Muscle of back (tissue), 13 donors: ENCODE measurements at places on chromosomes 12 and 14. TPM values are rescaled to one million over a fixed set of nuclear protein-coding genes. Genes with fewer than 3 reads are reported as not detected.

Gene SP7
- not detected for polyA plus RNA-seq

DNA sequence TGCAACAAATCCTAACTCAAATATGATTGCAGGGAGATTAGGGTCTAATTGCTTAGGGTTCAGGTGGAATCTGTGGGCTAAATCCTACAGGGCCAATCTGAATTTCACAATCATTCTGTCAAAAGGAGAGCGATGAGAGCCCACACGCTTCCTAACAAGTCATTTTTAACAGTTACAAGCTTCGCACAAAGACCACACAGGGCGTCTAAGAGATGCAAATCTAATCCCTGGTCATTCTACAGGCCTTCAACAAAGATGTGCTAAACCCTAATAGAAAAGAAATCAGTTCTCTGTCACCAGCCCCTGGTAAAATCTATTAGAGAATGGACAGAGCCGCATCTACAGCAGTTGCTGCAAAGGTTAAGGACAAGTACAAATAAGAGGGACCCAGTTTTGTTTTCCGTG, 15.3 kb downstream of the NKX2-1 start:
- peak; percentile 32 for DNase-seq

GRCh38 chr12:125852116-125852515, 786.9 kb downstream of the AACS start:
- no peak for DNase-seq

DNA sequence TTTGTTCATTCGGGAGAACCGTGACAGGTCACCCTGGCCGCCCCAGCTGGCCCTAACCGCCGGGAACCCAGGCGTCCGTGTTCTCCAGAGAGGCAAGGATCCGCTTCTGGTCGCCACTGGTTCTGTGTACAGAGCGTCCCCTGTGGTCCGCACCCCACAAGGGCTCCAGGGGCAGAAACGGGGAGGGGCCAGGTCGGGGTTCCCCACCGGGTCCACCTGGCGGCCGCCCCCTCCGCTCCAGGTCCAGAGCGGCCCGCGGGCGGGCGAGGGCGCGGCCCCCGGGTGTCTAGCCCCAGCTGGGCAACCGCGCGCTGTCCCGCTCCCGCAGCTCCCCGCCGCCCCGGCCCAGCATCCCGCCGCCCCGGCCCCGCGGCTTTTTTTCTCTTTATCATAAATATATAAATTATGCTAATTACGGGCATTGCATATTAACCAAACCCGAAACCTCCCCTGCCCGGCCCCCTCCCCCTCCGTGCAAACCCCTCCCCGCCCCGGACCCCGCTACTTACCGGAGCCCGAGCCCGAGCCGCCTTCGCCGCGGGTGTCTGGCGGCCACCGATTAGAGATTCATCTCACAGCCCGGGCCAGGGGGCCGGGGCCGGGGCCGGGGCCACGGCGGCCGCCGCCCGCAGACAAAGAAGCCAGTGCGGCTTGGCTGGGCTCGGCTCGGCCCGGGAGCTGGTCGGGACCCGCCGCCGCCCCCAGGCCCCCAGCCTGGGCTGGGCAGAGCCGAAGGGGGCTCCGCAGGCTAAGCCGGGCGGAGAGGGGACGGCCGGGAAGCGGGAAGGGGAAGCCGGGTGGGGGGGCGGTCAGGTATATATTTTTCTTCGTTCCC, 512 bp downstream of the POU6F1 start:
- peak; percentile 10 for DNase-seq

DNA sequence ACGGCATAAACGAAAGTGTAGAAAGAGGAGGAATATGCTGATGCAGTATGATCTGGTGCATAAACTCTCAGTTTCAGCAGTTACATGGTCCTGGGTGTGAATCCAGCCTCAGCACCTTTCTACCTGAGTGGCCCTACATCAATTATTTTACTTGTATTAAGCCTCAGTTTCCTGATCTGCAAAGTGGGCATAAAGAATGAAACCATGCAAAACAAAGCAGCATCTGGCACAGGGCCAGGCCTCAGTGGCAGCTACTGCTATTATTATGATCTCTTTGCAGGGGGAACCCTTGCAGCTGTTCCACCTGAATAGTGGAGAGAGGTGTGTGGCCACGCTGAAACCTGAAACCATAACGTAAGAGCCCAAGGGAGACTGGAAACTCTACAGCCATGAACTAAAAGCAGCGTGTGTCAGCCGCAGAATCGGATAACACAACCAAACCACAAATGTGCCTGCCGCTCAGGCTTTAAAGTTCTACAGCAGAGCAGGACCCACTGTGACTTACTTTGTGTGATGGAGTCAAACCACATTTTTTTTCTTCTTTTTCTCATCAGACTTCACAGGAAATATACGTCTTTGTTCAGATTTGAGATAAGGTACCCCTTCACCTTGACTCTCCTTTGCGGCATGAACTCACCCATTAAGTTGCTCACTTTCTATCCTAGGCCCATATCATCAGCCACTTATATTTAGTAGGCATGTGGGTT, 29.2 kb upstream of the FOS start:
- DNase-seq = no peak

DNA sequence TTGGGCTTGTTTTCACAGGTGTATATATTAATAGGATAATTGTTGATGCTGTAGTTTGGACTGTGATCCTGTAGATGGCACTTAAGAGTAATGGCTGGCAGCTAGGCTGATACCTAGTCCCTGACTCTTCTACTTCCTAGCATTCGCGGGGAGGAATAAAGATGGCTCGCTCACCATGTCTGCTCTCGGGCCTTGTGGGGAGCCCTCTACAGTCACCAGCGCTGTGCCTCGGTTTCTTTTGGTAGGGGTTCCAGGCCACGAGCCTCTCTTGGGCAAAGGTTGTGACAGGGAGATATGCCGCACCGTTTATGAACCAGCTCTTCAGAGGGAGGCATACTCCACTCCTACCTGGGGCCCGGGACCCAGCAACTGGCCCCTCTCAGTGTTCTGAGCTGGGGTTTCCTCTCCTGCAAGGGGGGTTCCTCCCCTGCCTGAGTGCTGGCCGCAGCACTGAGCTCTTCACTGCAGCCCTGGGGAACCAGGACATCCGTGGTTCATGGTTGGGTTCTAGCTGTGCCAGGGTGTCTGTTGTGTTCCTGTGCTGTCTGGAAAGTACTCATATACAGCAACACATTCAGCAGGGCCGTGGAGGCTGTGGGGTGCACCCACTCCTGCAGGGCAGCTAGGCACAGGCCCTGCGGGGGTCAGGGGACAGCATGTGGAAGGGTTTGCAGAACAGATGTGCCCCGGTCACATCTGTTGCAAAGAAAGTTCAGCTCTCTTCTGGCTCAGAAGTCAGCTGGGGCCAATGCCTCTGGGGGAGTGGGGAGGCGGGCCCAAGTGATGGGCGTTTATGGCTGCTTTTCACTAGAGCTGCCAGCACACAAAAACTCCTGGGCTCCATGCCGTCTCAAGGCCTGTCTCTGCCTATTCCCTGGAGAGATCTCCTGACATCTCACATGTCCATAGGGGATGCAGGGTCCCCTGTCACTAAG, 147.9 kb downstream of the PPFIA2 start:
- DNase-seq = no peak

GRCh38 chr14:57189070-57189469, 79.6 kb downstream of the EXOC5 start:
- peak; percentile 33 for DNase-seq

GRCh38 chr12:20493934-20494333, 125.6 kb downstream of the PDE3A start:
- no peak for DNase-seq

DNA sequence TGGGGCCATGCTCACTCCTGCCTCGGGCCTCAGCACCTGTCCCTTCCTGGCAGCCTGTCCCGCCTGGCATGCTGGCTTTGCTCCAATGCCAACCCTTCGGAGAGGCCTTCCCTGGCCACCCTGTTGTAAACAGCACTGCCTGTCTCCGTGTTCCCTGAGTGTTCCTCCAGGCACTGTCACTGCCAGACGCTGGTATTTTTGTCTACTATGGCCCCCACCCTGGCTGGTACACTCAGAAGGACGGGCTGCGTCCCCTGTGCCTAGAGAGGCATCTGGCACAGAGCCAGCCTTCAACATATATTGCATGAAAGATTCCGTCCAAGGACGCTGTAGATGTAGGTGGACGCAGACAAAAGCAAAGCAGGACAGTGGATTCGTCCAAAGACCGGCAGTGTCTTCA, 2.7 kb upstream of the ASPG start:
- peak; percentile 36 for DNase-seq
